ENCODE measurements at places on chromosomes 1 and 21.

GRCh38 chr1:242005866-242006535 lies 7.1 kb upstream of the MAP1LC3C start:
- DNase-seq = no peak

DNA sequence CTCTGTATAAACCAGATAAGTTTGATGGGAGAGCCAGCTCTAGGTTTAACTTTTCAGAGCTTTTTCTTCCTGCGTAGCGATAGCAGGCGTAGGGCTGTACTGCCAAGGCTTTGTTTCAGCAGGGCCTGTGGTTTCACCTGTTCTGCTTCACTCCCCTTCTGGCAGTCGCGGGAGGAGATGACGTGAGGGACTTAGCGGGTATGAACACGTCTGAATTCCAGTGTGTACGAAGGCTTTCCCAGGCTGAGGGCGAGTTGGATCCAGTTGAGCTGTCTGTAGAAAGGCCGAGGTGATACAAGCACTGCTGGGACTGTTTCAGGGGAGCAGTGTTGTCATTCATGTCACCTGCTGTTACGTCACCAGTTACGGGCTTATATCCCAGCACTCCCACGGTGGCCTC lies 21.2 kb downstream of the PEX14 start:
- DNase-seq = no peak

DNA sequence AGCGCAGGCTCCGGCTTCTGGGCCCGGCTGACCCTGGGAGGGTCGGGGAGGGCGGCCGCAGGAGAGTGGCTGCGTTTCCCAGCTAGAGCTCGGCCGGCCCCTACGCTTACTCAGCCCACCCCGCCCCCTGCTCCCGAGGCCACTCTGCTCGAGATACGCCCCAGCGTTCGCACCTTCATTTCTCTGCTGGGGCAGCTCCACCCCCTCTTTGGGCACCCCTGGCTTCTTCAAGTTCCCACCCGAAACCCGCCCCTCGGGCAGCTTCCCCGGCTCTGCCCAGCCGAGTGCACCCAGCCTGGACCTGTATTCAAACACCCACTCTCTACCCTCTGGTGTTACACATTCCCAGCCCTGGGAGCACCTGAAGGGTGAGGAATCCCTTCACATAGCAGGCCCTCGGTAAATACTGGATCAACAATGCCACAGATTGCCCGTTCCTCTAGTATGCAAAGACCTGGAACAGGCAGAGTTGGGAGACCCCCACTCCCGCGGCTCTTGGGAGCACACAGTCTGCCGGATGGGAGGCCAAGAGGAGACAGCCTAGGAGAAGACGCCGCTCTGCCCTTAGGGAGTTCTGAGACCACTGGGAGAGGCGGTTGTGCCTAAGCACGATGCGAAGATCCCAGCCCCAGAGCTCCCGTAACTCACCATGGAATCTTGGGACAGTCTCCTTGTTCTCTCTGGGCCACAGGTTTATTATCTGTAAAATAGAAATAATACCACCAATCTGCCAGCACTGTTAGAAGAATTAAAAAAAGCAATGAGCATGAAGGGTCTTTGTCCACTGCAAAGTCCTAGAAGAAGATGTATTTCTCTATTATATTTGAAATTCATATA lies 566 bp upstream of the PAQR7 start:
- no peak for DNase-seq

DNA sequence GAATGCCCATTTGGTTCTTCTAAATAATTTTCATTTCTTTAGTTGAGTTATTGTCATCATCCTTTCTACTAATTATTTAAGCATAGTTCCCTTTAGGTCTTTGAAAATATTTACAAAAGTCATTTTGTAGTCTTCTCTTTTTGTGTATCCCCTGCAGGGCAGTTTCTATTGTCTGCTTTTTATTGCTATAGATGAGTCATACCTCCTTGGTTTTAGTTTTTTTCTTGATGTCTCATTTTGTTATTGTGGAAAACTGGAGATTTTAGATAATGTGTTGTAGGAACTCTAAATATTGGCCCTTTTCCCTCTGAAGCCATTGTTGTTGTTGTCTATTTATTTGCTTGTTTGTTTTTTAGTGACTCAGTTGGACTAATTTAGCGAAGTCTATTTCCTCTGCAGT lies 387.9 kb downstream of the NUF2 start:
- DNase-seq = no peak

All from tibial nerve (tissue), 4 donors.